Retinal pigment epithelial cell (primary cell): ENCODE measurements at places on chromosomes 5 and 9.

GRCh38 chr9:28073270-28073669, 500.0 kb upstream of the C9orf72 start:
- DNase-seq = peak; percentile 31

DNA sequence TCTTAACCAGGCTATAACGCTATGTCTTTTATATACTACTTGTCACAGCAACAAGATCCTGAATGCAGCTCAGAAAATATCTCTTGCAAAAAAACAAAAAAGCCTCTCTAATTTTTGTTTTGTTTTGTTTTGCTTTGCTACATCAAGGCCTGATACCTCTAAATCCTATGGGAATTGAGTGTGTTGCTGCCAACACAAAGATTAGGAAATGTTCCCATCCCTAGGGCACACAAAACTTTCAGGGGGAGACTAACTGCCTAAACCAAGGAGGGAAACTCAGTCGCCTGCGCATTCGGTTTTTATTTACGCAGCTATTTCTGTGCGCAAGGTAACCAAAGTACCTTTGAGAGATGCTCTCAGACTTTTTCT, 1.7 kb downstream of the SSBP2 start:
- no peak for DNase-seq

DNA sequence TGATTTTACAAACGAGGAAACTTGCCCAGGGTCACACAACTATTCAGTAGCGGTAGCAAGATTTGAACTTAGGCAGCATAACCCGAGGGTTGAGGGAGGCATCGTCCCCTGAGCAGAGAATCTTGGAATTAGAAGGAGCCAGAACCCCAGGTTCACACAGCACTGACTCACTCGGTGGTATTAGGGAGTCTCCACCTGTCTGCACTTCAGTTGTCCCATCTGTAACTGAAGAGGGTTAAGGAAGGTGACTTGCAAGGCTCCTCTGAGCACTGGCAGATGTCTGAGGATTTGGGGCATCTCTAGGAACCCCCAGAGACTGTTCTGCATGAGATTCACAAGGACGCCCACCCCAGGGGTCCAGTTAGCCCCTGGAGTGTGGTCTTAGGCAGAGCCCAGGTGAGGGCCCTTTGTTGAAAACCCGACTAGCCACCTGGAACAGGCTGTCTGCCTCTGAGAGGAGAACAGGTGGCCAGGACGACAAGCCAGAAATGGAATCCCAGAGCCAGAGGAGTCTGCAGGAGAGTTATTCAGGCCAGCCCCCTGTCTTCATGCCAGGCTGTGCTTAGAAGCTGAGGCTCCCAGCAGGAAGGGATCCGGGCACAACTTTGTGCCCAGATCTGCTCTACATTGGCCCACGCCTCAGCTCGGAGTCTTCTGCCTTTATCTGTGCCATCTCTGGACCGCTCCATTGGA, 50.0 kb upstream of the ORM1 start:
- DNase-seq = no peak

GRCh38 chr9:126838895-126839294, 21.5 kb upstream of the ZBTB34 start:
- DNase-seq = no peak

DNA sequence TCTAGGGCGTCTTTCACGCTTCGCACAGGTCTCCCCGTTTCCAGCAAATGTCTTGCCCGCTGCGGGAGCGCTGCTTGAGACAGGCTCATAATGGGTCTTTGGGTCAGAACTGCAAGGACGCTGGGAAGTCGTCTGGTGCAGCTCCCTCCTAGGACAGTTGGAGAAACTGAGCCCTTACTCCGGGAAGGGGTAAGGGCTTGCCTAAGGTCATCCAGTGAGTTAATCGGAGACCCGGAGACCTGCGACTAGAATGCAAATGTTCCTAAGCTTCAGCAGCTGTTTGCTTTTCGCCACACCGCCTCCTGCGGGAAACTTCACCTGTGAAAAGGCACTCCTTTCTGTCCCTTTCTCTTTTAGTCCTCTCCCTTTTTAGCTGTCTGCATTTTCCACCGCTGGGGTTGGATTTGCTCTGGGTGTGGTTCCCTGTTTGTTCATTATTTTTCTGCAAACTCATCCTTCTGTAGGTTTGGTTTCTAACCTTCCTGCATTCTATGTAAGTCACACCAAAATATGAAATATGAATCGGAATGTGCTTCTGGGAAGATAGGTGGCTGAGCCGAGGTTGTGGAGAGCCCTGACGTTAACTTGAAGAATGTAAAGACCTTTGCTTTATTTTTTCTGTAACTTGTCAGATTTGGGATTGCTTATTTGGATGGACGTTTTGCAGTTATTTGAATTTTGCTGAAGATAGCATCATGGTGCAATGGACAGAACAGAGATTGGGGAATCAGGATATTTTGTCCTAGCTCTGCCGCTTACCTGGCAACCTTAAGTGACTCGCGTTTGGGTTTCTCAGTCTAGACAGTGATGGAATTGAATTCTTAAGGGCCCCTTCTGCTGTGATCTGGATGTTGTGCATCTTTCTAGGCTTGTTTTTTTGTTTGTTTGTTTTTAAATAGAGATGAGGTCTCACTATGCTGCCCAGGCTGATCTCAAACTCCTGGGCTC, 909 bp downstream of the SLC36A1 start:
- DNase-seq = no peak

DNA sequence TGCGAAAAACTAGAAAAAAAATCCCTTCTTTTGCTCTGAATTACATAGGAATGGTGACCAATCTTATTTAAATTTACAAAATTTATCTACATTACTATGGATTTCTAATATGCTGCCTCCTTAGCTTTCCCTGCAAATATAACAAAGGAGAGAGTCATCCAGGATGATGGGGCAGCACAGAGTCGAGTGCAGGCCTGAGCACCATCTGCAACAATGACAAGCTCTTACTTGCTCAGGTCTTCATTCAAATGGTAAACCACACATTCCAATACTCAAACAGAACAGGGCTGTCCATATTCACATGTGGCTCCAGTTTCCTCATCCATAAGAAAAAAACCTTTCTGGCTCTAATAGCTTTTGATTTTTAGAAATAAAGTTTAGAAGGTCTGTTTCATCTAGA, 33.5 kb upstream of the ZNF354B start:
- DNase-seq = no peak

GRCh38 chr9:111952559-111952958, 55.9 kb downstream of the UGCG start:
- no peak for DNase-seq

- DNase-seq = no peak
These were observed 735 bp downstream of the PTGR1 start for GRCh38 chr9:111598733-111599091.

GRCh38 chr5:111584651-111585050, 72.3 kb upstream of the STARD4 start:
- DNase-seq = no peak

DNA sequence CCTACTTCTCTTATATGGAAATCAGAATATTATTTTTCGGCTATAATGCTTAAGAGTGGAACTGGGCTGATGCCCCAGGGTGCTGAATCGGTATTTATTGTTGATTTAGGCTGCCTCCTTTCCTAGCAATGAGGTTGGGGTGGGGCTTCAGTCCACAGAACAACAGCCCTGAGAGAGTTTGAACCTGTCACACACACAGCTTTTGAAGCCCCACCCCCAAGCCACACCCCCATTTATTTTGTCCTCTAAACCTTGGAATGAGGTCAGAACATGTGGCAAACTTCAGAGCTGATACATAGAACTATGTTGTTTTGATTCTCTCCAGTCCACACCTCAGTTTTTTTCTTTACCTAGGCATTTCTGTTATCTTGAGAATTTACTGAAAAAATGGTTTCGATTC, 51.7 kb upstream of the CAMK4 start:
- DNase-seq = no peak

DNA sequence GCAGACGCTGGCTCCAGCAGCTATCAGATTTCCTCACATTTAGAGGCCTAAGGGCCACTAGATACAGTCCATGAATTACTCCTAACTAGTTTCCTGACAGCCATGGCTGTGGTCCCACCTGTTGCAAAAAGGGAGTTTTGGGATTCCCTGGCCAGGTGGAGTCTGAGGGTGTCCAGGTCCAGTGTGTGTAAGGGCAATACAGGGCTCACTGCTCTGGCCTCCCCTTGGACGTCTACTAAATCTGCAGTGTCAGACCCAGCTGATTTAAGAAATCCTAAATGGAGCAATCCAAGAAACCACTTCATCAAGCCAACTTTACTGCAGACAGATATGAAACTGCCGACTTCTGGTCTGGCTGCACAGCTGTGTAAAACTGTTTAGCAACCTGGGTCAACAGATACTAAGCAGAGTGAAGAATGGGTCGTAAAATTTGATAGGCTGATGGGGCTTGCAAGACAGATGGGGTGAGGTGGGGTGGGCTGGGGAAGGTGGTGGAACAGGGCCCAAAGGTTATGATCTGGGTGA, 116.4 kb downstream of the GADD45G start:
- no peak for DNase-seq
